ENCODE measurements at places on chromosomes 7 and 10.

GRCh38 chr7:74134117-74134620 lies 40.0 kb upstream of the EIF4H start:
- DNase-seq = no peak

DNA sequence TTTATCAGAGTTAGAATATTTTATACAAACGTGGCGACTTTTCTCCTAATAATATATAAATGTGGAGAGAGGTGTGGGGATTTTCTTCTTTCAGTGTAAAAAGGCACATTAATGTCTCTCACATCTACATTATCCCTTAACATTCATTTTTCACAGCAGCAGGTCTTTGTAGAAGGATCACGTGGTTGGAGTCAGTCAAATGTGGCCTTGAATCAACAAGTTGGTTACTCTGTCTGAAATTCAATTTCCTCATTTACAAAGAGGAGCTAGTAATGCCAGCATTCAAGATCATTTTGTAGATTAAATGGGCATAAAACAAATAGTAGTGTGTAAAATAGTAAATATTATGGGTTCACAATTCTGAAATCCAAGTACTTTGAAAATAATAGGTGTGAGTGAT lies 183.1 kb upstream of the SEMA3E start:
- no peak for DNase-seq

DNA sequence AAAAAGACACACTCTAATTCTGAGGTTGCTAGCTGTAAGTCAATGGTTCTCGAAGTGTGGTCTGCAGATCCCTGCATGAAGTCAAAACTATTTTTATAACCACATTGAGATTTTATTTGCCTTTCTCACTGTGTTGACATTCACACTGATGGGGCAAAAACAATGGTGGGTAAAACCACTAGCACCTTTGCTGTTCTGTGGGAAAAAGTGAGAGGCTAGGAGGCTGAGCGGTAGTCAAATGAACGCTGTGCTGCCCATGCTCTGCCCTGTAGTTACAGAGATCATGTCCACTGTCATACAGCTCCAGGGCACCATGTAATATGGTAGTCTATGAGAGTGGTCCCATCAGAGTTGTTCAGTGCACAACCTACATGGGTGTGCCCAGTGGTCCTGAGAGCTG lies 21.6 kb upstream of the PDCD4 start:
- DNase-seq = no peak

GRCh38 chr7:24902276-24902675 lies 77.7 kb downstream of the OSBPL3 start:
- no peak for DNase-seq

DNA sequence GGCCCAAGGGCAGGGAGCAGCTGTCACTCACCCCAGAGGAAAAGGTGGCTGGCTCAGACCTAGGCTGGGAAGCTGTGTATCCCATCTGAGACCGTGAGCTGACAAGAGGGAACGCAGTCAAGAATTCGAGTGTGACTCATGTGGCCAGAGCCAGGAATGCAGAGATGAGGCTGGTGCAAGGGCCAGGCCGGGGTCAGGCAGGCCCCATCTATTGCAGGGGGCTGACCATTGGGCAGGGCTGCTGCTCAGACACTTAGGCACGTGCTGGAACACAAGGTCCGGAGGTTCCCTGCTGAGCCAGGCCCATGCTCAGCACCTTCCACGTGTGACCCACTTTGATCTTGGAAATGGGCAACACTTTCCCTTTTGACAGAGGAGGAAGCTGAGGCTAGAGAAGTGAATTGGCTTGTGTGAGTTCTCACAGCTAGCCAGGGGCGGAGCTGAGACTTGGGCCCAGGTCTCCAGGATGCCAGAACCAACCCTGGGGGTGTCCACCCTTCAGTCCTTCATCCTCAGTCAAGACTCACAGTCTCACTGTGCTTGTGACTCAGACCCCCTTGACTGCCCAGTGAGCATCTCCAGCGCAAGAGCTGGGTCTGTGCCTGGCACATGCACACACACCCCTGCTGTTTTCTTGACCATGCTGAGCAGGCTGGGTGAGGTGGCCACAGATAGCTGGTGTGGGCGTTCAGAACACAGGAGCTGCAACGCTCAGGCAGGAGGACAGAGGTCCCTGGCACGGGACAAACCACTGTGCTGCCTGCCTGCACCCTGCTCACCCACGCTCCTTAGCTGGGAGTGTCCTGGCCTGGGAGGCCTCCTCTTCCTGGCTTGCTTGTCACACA lies 47.6 kb upstream of the PPIF start:
- no peak for DNase-seq

DNA sequence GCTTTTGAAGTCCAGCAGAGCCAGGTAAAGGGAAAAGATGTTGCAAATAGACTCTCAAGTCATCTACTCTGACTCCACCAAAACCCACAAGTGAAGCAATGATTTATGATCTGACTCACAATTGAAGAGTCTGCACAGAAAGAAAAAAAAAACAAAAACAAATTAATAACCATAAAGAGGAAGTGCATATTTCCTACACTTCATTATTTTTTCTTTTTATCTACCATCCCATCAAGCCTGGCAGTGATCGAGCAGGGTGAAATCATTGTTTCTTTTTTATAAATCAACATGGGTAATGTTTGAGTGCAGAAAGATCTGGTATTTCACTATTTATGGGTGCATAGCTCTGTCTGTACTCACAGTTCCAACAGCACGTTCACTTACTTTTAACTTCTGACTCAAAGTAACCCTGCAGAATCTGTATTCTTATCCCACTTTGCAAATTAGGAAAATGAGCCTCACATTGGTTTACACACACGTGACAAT lies 829.0 kb downstream of the TNS3 start:
- no peak for DNase-seq

DNA sequence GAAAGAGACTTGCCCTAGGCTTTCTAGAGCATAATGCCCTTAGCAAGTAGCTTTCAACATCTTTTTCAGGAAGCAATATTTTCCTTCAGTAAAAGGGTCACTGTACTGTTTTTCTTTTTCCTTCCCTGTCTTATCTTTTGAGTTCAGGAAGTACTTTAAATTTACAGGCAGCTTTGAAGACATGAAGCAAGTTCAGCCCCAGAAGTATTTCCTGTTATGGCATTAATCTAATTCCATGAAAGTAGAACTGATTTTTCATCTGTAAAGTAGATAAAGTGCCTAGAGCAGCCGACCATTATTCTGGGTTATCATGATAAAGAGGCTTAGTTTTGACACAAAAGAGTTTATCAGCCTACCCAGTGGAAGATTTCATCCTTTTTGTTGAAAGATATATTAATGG lies 288.2 kb downstream of the ADK start:
- DNase-seq = no peak

DNA sequence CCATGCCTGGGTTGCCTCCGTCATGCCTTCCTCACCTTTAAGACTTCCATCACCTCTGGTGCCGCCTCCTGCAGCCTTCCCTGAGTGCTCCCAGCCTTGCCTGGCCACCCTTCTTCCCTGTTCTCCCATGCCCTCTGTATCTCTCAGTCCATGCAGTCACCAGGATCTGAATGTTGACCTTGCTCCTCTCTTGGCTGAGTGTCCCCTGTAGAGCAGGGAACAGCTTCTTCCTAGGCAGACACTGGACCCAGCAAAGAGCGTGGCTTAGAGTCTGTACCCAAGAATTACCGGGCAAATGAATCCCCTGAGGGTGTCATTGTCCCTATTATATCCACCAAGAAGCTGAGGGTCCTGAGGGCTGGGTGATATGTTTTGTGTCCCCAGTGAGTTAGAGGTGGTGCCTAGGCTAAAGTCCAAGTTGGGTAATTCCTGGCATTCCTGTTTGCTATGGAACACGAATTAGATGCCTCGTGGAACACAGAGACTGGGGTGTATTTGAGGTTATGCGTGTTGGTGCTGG lies 505.6 kb downstream of the RPS24 start:
- DNase-seq = no peak

DNA sequence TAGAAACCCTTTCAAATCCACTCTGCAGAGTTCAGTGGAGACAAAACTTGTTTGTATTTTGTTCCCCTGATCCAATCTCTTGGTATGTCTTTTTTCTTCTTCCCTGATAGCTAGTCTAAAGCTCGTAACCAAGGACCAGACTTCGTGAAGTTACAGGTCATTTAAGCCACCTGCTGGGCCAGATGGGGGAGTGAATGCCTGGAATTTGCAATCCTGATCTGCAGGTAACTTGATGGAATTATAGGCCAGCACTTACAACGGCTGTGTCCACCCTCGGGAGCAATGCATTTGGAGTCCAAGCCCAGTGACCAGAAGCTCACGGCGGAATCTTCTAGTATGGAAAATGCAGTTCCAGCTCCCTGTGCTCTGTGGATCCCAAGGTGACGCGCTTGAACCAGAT lies 566.9 kb downstream of the TCERG1L start:
- DNase-seq = no peak

DNA sequence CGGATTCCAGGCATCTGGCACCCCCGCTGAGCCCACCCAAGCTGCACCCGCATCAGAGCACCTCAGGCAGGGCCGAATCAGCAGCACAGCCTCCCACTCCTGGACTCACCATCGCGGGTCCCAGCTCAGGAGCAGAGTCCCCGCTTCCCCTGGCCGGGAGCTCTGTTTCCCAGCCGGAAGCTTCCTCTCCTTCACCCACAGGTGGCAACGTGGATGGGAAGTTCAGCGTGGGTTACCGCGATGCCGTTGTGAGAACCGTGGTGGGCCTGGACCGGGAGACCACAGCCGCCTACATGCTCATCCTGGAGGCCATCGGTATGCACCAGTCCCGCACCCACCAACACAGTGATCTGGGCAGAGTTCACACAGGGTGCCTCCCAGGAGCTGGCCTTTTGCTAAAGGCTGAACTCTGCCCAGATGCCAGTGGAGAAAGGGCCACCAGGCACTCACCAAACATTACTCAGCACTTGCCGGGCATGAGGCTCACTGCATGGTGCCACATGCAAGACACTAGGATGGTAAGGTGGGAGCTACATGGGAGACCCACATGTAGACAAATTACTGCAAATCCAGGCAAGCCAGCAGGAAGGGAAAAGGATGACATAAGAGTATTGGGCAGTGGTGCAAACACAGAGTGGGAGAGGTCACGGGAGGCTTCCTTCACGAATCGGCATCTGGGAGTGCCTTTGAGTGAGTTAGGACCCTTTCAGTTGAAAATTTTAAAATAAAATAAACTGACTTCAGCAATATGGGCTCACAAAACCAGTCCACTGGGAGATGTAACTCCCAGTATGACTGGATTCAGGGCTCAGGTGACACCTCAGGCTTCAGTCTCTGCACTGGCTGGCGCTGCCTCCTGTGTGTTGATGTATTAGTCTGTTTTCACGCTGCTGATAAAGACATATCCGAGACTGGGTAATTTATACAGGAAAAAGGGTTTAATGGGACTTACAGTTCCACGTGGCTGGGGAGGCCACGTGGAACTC lies 10.4 kb downstream of the C10orf105 start:
- no peak for DNase-seq

DNA sequence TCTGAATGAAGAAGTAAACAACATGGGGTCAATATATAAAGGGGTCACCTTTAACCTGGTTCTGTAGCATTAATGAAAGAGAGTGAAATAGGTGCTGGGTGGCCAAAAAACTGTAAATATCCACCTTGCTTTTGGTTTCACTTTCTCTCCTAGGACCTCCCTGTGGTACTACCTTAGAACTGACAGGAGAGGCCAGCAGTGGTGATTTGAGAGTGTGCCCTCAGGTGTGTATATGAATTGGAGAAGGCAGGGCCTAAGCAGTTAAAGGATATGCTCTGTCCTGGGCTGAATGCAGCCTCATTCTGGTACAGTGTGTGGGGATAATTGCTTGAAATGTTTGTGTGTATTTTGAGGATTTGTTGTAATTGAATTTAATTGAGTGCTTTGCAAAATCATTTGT lies 62.0 kb downstream of the BBS9 start:
- no peak for DNase-seq

DNA sequence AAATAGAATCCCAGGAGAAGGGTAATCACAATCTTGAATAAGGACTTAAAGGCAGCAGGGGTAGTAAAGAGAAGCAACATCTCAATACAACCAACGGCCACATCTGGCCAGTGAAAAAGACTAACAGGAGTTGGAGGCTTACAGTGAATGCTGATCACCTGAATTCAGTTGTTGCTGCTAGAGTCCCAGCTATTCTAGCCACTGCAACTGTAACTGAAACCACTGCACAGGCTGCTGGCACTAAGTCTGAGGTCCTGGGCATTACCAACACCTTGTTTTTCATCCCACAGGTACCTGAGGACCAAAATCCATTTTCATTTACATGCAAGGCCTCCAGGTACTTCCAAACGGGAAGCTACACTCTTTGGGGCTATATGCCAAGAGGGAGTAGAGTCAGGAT lies 44.4 kb downstream of the TPK1 start:
- DNase-seq = no peak

- DNase-seq = no peak
Measured at GRCh38 chr7:114793155-114793845, 128.6 kb upstream of the MDFIC start.

DNA sequence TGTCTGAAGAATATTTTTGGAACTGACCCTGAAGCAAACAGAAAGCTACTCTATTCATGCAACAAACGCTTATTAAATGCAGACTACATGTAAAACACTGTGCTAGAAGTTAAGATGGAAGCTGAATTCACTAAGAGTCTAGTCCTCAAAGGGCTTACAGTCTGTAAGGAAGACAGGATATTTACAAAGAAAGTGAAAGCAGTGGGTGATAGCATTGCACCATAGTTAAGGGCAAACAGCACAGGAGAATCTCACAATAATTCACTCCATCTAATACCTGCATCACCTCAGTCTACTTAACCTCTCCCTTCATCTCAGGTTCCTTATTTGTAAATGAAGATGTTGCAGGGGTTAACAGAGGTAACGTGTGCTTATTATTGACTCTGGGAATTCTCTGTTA lies 360.0 kb upstream of the AOAH start:
- DNase-seq = no peak

DNA sequence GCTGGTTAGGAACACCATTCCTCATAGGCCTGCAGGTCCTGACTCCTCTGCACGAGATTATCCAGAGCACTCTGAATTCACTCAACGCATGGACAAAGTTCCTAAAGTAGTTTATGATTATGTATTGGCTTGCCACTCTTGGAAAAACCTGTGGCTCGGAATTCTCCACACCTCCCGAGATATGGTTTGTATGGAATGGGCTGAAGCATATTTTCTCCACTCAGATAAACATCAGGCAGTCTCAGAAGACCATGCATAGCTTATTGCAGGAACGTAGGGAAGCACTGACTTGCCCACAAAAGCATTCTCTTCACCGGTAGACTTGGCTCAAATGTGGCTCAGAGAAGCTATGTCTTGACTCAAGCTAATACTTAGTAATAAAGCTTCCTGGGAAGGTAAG lies 338.6 kb upstream of the NFE2L3 start:
- no peak for DNase-seq

Measured in D721Med (cell line).